GM10248 (cell line): ENCODE measurements at places on chromosomes 6 and 20.
A peak's percentile ranks its signal among the peaks of the same experiment; 100 is the strongest.

- DNase-seq = no peak
Measured at GRCh38 chr6:166554316-166554715, 32.2 kb downstream of the RAMACL start.

- DNase-seq = no peak
Measured at GRCh38 chr20:18692447-18692846, 104.6 kb downstream of the DTD1 start.

GRCh38 chr20:38387953-38388352, 41.7 kb downstream of the LBP start:
- no peak for DNase-seq

- DNase-seq = no peak
Measured at GRCh38 chr6:78916411-78916810, 49.1 kb downstream of the IRAK1BP1 start.

- DNase-seq = no peak
Measured at GRCh38 chr6:131172222-131172621, 37.0 kb downstream of the AKAP7 start.

DNA sequence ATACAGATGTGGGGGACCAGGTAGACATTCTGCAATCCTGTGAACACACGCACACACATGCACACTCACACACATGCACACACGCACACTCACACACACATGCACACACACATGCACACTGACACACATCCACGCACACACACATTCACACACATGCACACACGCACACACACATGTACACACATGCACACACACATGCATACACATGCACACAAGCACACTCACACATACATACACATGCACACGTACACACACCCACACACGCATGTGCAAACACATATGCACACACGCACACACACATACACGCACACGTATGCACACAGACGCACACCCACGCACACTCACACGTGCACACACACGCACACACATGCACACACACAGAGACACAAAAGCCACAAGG, 14.3 kb upstream of the GGTLC1 start:
- no peak for DNase-seq

DNA sequence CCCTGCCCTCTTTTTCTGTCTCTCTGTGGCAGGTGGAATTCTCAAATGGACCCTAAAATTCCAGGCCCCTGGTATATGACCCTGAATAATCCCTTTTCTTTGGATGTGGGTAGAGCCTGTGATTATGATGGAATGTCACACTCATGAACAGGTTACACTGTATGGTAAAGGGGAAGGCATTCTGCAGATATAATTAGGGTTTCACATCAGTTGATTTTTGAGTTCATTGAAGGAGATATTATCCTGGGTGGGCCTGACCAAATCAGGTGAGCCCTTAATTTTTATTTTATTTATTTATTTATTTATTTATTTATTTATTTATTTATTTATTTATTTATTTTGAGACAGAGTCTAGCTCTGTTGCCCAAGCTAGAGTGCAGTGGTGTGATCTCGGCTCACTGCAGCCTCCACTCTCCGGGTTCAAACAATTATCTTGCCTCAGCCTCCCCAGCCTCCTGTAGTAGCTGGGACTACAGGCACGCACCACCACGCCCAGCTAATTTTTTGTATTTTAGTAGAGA, 13.7 kb upstream of the STMND1 start:
- DNase-seq = no peak

DNA sequence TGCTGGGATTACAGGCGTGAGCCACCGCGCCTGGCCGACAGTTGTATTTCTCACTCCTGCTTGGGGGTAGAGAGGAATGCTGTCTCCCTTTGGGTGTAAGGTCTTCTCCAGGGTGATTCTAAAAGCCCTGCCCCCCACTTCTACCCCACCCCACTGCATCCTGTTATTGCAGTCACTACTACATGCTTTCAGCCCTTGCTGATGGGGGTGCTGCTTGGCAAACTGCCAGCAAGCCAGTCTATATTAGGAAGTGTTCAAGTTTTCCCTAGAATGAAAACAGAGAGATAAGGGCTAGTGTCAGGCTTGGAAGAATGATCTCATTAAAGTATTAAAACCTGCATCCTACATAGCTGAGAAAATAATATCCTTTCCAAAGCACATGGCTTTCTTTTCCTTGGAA, 31.3 kb downstream of the TTI1 start:
- DNase-seq = no peak

DNA sequence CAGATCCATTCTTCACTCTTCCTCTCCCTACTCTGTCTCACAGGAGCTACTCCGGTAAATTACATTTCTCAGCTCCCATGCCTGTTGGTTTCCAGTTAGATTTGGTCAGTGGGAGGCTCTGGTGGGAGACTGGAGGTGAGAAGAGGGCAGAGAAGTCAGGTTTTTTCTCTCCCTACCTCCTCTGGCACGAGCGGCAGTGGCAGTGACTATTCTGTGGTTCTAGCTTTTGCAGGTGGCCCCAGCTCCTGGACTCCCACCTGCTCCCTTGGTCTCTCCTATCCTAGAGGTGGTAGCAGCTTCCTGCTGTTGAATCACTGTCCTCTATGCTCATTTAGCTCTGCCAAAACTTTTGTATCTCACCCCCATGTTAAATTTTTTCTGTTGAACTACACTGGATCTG, 17.9 kb downstream of the TLDC2 start:
- DNase-seq = no peak

DNA sequence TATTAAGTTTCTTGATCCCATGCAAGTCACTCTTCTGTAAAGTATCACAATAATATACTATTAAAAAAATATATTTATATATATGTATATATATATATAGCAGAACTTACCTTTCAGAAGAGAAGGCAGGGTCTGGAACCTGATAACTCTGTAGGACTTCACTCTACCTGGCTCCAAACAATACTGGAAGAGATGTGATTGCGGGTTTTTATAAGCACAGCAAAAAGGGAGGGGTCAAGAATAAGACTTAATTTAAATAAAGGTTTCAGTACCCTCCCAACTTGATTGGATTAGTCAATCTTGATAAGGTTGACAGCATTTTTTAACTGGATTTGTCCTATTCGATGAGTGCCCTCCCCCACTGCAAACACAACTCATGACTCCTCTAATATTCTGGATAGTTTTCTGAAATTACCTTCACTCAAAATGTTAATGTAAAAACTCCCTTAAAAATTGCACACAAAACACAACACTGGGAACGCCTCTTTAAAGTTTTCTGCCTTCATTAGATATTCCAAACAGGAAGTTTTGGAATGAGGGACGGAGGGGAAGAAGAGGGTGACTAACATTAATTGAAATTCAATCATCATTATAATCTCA, 4.0 kb upstream of the ZNF217 start:
- DNase-seq = no peak

DNA sequence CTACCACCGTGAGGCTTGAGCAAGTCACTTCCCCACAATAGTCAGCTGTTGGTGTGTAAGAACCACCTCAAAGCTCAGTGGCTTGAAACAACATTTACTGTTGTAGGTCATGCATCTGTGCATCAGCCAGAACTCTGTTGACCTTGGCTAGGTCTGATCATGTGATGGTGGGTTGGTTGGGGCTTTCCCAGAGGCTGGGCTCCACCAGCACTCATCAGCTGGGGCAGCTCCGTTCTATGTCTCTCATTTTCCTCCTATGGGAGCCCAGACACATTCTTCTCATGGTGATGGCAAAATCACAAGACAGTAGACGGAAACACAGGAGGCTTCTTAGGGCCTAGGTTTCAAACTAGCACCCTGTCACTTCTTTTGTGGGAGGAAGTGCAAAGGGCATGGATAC, 42.8 kb upstream of the PSMF1 start:
- peak; percentile 41 for DNase-seq

- no peak for DNase-seq
Measured at GRCh38 chr6:153944201-153944600, 94.8 kb upstream of the OPRM1 start.

DNA sequence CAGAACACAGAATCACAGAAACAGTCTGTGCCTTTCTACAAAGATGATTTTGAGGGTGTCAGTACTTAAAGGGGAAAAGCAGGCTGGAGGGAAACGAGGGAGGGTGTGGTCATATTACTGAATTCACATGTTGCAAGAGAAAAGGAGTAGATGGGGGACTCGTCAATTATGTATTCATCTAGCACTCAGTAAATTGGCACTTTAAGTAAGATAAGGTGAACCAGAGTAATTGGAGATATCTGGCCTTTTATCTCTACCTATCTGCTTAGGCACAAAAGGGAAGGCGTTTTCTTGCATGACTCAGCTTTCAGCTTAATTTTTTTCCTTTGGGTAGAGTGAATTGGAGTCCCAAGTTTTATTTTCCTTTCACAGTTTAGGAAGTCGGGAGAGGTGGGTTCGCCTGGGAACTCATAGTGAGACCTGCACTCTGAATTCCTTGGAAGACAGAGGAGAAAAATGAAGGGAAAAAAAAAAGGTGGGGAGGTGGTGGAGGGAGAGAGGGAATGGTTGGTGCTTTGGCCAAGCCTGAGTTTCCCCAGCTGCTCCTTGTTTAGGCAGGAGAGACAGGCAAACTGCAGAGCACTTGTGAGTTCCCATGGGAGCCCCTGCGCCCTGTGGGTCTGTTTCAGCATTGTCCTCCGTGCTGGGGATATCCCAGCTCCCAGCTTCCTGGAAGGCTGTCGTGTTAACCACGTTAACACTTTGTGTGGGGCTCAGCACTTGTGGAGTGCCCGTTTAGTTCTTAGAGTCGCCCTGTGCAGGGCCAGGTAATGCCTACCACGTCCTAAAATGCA, 19.7 kb upstream of the GTSF1L start:
- no peak for DNase-seq

DNA sequence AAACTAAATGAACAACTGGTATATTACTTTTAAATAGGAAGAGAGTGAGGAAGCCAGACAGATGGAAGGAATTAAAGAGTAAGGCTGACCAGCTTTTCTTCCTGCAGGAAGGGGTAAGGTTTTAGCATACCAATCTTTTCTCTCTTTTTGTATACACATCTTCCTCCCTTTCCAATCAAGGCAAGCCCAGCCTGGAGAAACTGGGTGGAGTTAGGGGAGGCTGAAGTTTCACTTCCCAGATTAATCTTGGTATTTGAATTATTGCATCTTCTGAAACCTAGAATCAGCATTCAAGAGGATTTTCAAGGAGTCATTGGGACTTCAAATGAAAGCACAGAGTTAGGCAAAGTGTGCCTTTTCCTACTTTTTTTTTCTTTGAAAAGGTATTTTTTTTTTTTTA, 33.1 kb downstream of the TMEM14A start:
- DNase-seq = no peak

DNA sequence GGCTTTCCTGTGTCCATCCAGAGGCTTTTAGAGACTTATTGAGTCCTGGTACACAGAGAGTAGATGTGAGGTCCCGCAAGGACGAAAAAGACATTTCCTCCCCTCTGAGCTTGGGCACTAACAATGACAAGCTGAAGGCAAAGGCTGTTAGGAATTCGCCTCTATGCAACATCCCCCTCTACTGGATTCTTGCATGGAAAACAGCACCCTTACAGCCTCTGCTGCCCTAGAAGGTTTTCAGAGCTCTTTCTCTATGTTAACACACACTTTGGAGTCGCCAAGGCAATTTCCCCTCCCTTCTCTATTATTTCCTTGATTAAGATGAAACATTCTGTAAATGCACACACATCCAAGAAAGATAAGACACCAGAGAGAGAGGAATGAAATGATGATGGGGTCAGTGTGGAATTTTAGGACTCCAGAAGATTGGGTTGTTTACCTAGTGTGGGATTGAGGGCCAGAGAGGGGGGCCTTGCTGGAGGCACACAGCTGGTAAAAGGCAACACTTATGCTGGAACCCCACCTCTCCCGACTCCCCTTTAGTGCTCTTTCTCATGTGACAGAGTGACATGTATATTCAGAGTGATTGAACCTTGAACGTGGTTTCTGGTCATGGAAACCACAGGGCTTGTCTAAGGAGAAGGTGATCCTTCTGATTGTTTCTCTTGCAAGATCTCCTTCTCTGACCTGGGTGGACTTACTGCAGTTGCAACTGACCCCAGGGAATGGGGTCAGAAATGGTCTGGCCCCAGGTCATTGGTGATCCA, 300.7 kb downstream of the CLIC5 start:
- DNase-seq = peak; percentile 60

DNA sequence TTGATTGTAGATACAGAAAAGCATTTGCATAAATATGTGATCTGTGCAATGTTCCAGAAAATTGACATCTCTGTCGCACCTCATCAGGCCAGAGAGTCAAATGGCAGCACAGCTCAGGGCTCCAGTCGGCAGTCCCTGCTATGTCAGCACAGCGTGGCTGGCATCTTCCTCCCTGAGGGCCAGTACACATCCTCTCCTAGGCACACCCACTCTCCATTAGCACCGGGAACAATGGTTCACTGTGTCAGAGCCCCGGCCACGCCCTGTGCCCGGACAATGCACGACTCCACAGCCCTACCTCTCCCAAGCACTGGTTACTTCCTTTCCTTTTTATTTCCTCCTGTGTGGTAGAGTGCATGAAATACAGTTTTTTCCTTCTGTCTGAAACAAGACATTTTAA, 114.9 kb downstream of the FOXC1 start:
- no peak for DNase-seq

DNA sequence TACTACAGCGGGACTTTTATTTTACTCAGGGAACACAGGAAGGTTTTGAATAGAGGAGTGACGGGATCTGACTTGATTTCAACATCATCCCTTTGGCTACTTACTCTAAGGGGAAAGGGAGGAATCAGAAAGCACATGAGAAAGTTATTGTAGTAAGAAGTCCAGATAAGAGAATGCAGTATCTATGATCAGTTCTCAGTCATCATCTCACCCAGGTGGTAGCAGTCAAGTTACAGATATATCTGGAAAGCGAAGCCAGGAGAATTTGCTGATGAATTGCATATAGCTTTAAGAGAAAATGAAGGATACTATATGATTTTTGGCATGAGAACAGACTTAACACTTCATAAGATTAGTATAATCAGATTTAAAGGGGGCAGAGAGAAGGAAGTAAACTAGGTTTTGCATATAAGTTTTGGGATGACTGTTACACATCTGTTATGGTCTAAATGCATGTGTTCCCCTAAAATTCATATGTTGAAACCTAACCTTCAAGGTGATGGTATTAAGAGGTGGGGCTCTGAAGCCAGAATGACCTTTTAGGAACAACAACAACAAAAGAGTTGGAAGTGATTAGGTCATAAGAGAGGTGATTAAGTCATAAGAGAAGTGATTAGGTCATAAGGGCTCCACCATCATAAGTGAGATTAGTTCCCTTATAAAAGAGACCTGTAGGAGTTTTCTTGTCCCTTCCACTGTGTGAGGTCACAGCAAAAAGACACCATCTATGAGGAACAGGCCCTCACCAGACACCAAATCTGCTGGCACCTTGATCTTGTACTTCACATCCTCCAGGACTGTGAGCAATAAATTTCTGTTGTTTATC, 6.7 kb downstream of the RAD21L1 start:
- no peak for DNase-seq

DNA sequence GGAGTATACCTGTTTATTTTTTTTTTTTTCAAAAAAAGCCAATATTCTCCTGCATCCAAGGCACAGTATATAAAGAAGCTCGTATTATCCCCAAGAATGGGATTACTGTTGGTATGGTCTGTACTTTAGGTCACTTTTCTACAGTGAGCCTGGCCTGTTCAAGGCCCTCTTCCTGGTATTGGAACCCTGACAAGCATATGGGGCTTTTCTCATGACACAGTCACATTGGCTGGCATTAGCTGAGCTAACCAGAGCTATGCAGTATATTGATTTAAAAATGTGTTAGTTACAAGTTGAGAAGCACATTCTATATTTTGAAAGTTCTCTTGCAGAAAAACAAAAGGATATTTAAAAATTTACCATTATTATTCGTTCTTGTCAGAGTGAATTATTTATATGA, 48.0 kb downstream of the MCHR2 start:
- no peak for DNase-seq

- no peak for DNase-seq
Measured at GRCh38 chr6:158538741-158539140, 21.1 kb upstream of the TMEM181 start.
